ENCODE measurements at places on chromosomes 5 and 9.

DNA sequence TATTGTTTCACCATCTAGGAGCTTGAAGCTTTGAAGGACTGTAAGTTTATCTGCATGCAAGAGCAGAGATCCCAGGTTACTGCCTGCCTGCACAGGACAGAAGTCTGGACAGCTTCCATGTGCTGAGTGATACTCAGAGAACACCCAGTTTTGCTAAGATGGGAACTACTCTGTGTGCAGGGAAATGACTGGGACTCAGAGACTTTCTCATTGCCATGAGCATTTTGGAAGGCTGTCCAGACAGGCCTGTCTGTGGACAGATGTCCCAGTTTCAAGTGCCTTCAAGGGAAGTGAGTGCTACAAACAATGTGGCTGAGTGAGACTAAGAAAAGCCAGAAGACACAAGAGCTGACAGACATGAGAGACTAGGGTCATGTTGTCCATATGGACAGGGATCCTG, 19.2 kb upstream of the ZNF131 start:
- no peak for DNase-seq

DNA sequence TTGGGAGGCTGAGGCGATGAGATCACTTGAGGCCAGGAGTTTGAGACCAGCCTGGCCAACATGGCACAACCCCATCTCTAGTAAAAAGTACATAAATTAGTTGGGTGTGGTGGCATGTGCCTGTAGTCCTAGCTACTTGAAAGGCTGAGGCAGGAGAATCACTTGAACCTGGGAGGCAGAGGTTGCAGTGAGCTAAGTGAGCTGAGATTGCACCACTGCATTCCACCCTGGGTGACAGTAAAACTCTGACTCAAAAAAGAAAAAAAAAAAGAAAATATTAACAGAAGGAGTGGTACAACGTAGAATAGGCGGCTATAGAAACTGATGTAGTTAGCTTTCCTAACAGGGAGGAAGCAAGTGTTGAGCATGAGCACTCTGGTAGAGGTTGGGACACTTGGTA, 59.9 kb downstream of the PBX3 start:
- no peak for DNase-seq

DNA sequence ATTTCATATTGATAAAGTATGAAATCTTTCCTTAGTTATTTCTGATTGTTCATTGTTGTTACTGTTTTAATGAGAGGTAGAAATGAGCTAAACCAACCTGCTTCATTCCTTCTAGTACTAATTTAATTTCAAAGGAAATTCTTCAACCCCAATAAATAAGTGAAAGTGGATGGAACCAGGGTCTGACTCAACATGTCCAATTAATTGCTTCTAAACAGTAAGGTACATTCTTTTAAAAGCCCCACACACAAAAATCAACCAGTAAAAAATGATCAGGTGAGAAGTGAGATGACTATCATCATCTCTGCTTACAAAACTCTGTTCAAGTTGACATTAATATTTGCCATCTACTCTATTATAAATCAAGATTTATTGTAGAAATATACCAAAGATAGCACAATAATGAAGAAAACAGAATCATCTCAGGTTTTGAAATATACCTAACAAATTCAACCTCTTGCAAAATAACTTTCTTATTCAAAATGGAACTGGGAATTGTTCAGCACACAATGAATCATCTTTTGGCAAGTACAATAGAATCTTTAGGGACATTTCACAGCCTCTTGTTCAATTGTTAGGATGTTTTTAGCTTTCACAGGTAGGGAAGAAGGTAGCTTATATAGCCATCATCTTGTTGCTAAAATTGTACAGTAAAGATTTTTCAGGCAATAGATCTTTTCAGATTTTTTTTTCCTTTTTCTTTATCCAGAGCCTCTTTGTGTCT, 114.5 kb downstream of the RPS23 start:
- DNase-seq = no peak

GRCh38 chr9:110486218-110486617, 93.3 kb downstream of the SVEP1 start:
- no peak for DNase-seq

GRCh38 chr5:144864118-144864517, 693.4 kb downstream of the KCTD16 start:
- no peak for DNase-seq

- DNase-seq = no peak
Measured at GRCh38 chr5:89005990-89006389, 123.0 kb upstream of the MEF2C start.

DNA sequence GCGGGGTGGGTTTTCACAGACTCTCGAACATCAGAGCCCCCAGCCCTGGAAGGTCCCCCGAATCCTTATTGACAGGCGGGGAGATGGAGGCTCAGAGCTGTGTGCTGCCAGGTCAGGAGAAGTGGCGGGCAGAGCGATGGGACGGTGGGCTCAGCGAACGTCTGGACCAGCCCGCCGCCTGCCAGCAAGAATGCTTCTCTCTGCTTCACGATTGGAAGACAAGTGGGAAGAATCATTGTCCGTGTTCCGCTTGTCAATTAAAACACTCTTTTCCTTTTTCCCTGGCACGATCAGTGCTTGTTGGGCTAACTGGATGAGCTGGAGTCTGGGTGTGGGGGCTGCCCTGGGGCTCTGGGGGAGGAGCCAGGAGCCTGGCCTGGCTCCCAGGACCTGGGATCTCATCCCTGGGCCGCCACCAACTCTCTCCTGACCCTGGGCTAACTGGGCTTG, 1.6 kb downstream of the COL5A1 start:
- DNase-seq = peak; percentile 36

DNA sequence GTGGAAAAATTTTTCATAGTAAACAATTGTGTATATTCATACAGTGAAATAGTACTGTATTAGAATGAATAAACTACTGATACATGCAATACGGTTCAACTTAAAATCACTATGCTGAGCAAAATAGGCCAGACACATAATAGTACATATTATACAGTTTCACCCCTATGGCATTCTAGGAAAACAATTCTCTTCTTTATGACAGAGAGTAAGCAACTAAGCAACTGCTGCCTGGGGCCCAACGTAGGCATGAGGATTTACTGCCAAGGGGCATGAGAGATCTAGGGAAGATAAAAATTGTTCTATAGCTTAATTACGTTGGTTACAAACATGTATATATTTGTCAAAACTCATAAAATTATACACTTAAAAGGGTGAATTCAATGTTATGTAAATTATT, 180.2 kb downstream of the DRD1 start:
- no peak for DNase-seq

DNA sequence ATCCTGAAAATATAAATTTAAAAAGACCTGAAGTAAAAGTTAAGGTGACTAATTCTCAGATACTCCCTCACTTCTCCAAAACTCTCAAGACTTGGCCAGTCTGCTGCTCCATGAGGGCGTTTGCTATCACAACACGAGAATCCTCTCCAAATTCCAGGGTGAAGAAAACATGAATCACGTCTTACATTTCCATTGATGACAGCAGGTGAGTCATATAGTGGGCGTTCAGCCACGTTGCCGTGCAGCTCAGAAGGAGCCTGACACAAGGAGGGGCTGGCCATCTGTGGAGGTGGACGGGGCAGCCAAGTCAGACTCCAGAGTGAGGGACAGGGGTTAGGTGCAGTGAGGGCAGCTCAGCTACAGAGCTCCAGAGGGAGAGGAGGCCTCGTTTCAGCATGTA, 555.1 kb upstream of the ADAMTS16 start:
- no peak for DNase-seq

- DNase-seq = no peak
Measured at GRCh38 chr5:3999929-4000328, 404.3 kb downstream of the IRX1 start.

GRCh38 chr5:32275396-32275741, 37.4 kb downstream of the MTMR12 start:
- DNase-seq = no peak

- DNase-seq = no peak
Measured at GRCh38 chr5:78341440-78341839, 19.0 kb upstream of the SCAMP1 start.

- peak; percentile 55 for DNase-seq
Measured at GRCh38 chr9:114364134-114365041, 23.4 kb downstream of the AKNA start.

DNA sequence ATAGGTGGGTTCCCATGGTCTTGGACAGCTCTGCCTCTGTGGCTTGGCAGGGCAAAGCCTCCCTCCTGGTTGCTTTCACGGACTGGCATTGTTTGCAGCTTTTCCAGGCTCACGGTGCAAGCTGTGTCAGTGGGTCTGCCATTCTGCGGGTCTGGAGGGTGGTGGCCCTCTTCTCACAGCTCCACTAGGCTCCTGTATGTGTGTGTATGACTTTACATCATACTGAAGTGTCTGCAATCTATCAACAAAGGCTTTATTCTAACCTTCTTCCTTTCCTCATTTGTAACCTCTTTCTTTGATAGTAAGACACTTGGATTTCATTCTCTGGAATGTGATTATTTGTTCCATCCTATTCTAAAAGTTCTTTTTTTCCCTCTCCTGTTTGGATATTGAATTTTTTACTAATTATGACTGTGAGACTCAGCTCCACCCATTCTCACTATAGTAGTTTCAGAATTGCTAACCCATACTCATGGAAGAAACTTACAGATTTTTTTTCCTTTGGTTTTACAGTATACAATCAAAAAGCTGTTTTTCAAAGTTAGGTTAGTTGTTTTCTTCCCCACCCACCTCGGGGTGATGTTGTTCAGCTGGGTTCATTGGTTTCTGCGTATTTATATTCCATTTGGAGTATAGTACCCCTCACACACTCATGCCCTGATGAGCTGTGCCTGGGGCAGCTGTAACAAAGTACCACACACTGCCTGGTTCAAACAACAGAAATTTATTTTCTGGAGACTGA, 144.6 kb upstream of the OTULINL start:
- DNase-seq = no peak

DNA sequence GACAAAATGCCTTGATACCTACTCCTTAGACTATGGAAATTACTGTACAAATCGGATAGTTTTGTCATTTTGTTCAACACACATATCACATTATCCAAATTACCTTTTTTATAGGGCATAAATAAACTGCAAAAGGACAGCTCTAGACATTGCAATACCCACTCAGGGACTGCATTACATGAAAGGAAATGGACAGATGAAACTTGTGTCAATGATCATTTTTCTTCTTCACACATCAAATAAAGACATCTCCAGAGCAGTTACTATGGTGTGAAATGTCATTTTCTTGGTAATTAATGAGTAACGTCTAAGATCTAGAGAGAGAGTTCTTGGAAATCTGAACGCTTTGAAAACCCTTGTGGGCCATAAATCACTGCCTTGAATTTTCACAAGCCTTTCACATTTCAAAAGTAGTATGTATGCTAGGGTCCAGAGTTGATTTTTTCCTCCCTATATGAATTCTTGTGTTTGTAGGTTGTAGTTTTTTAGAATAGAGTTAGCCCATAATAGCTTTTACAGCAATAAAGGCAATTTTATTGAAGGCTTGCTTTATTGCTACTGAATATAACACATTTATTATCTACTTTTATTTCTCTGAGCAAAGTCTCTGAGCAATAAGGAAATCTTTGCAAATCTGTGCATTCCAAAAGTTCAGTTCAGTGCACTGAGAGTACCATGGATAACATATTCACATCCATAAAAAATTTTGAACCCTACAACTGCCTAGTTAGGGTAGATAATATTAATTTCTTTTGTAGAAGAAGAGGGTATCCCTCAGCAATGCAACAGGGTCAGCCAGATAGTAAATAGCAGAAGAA, 358.0 kb upstream of the PCSK5 start:
- no peak for DNase-seq

DNA sequence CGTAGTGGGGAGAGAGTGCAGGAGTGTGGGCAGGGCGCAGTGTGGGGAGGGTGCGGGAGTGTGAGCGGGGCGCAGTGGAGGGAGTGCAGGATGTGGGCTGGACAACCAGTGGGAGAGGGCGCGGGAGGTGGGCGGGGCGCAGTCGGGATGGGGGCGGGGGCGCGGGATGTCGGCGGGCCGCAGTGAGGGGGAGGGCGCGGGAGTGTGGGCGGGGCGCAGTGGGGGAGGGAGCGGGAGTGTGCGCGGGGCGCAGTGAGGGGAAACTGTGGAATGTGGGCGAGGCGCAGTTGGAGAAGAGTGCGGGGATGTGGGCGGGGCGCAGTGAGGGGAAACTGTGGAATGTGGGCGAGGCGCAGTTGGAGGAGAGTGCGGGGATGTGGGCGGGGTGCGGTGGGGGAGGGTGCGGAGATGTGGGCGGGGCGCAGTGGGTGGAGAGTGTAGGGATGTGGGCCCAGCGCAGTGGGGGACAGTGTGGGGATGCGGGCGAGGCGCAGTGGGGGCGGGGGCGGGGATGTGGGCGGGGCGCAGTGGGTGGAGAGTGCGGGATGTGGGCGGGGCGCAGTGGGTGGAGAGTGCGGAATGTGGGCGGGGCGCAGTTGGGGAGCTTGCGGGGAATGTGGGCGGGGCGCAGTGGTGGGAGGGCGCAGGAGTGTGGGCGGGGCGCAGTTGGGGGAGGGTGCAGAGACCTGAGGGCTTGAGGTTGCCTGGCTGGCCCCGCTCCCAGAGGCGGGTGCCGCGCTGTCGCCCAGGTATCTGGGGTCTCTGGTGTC, at the start of gene NXNL2:
TSS of gene NXNL2 (plus strand) at position 723 of the 770 bp plus-strand sequence. CDS start 257 bp downstream, outside the sequence.
- peak; percentile 81 for DNase-seq

- DNase-seq = no peak
Measured at GRCh38 chr9:20331095-20331685, 291.1 kb downstream of the MLLT3 start.

GRCh38 chr5:149636191-149636860, 55.0 kb downstream of the ARHGEF37 start:
- no peak for DNase-seq

DNA sequence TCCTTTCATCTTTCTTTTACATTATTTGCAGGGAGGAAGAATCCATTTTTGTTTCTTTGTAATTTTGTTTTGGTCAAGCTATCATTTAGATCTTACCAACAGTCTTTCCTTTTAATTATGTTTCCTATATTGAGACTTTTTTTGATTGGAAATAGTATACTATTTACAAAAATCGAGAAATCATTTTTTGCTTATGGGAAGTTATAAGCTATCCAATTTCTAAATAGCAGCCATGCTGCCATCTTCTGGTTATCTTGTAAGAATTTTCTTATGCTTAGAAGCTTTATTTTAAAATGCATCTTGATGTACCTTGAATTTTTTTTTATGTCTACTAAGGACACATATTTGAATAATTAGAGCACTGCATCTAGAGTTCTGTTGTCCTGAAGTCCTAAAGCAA, 821.2 kb downstream of the PTPRD start:
- DNase-seq = no peak

- no peak for DNase-seq
Measured at GRCh38 chr5:155620821-155621410, 607.4 kb downstream of the KIF4B start.

GRCh38 chr5:109487753-109488420, 78.1 kb upstream of the PJA2 start:
- no peak for DNase-seq

GRCh38 chr5:55438998-55439397, 95.8 kb downstream of the PLPP1 start:
- no peak for DNase-seq

- DNase-seq = no peak
Measured at GRCh38 chr5:71533142-71533541, 54.0 kb upstream of the MCCC2 start.

GRCh38 chr9:87675906-87676515, 49.9 kb upstream of the CTSL start:
- DNase-seq = no peak

- DNase-seq = no peak
Measured at GRCh38 chr9:72615931-72616330, 94.5 kb downstream of the TMC1 start.

- DNase-seq = no peak
Measured at GRCh38 chr5:25025831-25026230, 381.1 kb upstream of the CDH10 start.

Measured in AG09319 (cell line).